ENCODE measurements at places on chromosomes 11 and 22. TPM values are rescaled to one million over a fixed set of nuclear protein-coding genes. Genes with fewer than 3 reads are reported as not detected.
A peak's percentile ranks its signal among the peaks of the same experiment; 100 is the strongest.

- H3K27ac ChIP-seq = no peak overlapping the region
- H3K36me3 ChIP-seq = peaks cover 5% of the 10 kb centered on the region
- no peak overlapping the region for H3K4me3 ChIP-seq
- no peak for DNase-seq
Measured at GRCh38 chr11:33062137-33062536, 22.8 kb downstream of the TCP11L1 start.

DNA sequence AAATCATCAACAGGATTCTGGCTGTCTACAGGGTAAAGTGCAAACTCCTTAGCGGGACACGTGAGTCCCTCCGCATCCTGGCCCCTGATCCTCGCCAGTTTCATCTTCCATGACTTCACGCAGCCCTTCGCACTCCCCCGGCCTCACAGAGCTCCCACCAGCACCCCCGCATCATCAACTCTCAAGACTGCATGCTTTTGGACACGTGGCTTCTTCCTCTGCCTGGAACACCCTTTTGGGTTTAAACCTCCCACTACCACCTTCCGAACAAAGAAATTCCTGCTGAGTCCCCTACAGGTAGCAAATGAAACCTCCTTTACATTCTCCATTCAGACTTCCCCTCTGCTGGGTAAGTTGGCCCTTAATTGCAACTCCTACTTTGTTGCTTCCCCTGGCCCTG is 12.6 kb upstream of the EIF3M start:
- H3K36me3 ChIP-seq = no peaks in the 10 kb centered on the region
- H3K27me3 ChIP-seq = no peaks in the 10 kb centered on the region
- no peaks in the 10 kb centered on the region for H3K4me1 ChIP-seq

GRCh38 chr11:13119941-13120520 is 110.9 kb downstream of the RASSF10 start:
- no peaks in the 10 kb centered on the region for H3K36me3 ChIP-seq
- H3K27ac ChIP-seq = no peak overlapping the region
- H3K4me3 ChIP-seq = no peak overlapping the region
- no peaks in the 10 kb centered on the region for H3K4me1 ChIP-seq
- DNase-seq = no peak
- H3K27me3 ChIP-seq = no peaks in the 10 kb centered on the region

- no peaks in the 10 kb centered on the region for H3K36me3 ChIP-seq
- no peaks in the 10 kb centered on the region for H3K4me1 ChIP-seq
- H3K27me3 ChIP-seq = no peaks in the 10 kb centered on the region
- DNase-seq = no peak
- H3K27ac ChIP-seq = no peak overlapping the region
- H3K4me3 ChIP-seq = no peak overlapping the region
Measured at GRCh38 chr11:109648804-109649203, 226.8 kb downstream of the C11orf87 start.

DNA sequence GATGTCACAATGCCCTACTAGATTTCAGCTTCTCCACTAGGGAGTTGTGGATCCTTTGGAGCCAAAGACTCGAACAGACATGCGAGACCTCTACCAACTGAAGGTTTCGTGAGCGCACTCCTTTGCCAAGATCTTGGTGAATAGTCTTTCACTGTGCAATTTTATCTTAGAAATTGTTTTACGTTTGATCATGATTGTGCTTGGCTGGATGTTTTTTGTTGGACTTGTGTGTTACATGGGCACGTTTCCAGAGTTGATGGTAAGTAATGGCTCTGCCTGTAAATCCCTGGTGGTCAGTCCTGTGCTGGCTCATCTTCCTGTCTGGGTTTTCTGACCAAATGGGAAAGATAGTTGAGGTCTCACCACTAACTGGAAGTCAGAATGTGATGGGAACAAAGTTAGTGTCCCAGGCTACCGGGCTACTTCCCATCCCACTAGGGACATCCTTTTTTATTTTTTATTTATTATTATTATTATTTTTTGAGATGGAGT is at the start of gene MISFA:
TSS of gene MISFA (plus strand) at position 51 of the 492 bp plus-strand sequence. CDS start at position 191, 140 bp downstream.
- no peaks in the 10 kb centered on the region for H3K4me1 ChIP-seq
- no peaks in the 10 kb centered on the region for H3K36me3 ChIP-seq
- H3K27ac ChIP-seq = no peak within 1 kb of the TSS
- DNase-seq = no peak
- no peaks in the 10 kb centered on the region for H3K27me3 ChIP-seq
- no peak within 1 kb of the TSS for H3K4me3 ChIP-seq

CABP4 gene
- 4.7 TPM for total RNA-seq

DNA sequence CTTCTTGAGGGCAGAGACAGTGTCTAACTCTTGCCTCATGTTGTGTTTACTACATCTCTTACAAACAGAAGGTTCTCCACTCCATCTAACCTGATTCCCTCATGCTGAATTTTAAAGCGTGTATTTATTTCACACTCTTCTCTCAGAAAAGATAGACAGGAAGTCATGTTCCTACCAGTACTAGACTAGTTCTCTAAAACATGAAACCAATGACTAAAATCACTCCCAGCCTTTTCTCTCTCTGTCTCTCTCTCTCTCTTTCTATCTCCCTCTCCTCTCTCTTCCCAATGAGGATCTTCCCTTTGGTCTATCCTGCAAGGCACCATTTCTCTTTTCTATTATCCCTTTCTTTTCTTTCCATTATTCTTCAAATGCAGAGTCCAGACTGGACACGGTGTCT is 391.9 kb upstream of the CADM1 start:
- H3K27me3 ChIP-seq = no peaks in the 10 kb centered on the region
- H3K4me3 ChIP-seq = no peak overlapping the region
- no peaks in the 10 kb centered on the region for H3K4me1 ChIP-seq
- no peak for DNase-seq
- H3K36me3 ChIP-seq = no peaks in the 10 kb centered on the region
- no peak overlapping the region for H3K27ac ChIP-seq

DNA sequence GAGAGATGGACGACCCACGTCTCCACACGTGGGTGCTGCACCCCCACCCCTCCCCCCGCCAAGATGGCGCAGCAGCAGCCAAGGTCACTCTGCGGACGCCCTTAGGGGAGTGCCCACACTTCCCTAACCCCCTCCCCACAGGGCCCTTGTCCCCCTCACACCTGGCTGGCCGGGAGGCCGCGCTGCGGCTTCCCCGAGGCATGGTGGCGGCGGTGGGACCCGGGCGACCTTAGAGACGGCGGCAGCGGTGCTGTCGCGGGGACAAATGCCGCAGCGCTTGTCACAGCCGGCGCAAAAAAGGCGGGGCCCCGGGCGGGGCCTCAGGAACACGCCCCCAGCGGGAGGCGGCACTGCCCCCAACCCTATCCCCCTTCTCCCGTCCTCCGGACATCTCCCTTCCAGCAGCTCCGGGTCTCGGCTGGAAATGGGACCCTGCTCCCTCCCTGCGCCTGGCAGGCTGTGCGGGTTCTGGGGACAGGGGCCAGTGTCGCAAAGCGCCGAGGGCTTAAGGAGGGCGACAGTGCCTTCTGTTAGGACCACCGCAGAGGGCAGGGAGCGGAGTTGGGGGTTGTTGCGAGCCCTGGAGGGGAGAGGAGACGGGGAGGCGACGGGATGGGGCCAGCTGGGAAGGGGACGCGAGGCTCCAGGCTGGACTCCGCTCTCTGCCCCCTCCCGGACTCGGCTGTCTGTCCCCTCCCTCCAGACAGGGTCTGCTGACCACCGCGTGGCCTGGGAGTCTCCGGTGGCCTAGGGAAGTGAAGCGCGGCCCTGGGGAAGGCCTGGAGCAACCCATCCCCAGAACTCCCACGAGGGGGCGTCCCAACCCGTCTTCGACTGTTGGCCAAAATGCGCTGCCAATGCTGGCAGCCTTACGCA is at the start of gene CHCHD10:
TSS of gene CHCHD10 (minus strand) at position 300 of the 876 bp plus-strand sequence. CDS start at position 202, 98 bp downstream.
- peak within 1 kb of the TSS; percentile 51 for H3K4me3 ChIP-seq
- H3K27ac ChIP-seq = peak within 1 kb of the TSS; percentile 54
- peaks cover 44% of the 10 kb centered on the region for H3K4me1 ChIP-seq
- DNase-seq = peak; percentile 96

- peaks cover 32% of the 10 kb centered on the region for H3K4me1 ChIP-seq
- no peaks in the 10 kb centered on the region for H3K27me3 ChIP-seq
- H3K4me3 ChIP-seq = peak overlapping the region; percentile 86
- no peak for DNase-seq
- H3K36me3 ChIP-seq = no peaks in the 10 kb centered on the region
Measured at GRCh38 chr11:11843211-11843621, 1.4 kb downstream of the USP47 start.

- no peaks in the 10 kb centered on the region for H3K27me3 ChIP-seq
- H3K4me1 ChIP-seq = no peaks in the 10 kb centered on the region
- H3K36me3 ChIP-seq = no peaks in the 10 kb centered on the region
- H3K27ac ChIP-seq = no peak overlapping the region
- no peak for DNase-seq
- no peak overlapping the region for H3K4me3 ChIP-seq
Measured at GRCh38 chr11:84905411-84905810, 721.7 kb downstream of the DLG2 start.

- no peaks in the 10 kb centered on the region for H3K4me1 ChIP-seq
- H3K36me3 ChIP-seq = no peaks in the 10 kb centered on the region
- H3K27ac ChIP-seq = no peak overlapping the region
- H3K4me3 ChIP-seq = no peak overlapping the region
- no peak for DNase-seq
- no peaks in the 10 kb centered on the region for H3K27me3 ChIP-seq
Measured at GRCh38 chr11:91717169-91717568, 507.4 kb upstream of the FAT3 start.

DNA sequence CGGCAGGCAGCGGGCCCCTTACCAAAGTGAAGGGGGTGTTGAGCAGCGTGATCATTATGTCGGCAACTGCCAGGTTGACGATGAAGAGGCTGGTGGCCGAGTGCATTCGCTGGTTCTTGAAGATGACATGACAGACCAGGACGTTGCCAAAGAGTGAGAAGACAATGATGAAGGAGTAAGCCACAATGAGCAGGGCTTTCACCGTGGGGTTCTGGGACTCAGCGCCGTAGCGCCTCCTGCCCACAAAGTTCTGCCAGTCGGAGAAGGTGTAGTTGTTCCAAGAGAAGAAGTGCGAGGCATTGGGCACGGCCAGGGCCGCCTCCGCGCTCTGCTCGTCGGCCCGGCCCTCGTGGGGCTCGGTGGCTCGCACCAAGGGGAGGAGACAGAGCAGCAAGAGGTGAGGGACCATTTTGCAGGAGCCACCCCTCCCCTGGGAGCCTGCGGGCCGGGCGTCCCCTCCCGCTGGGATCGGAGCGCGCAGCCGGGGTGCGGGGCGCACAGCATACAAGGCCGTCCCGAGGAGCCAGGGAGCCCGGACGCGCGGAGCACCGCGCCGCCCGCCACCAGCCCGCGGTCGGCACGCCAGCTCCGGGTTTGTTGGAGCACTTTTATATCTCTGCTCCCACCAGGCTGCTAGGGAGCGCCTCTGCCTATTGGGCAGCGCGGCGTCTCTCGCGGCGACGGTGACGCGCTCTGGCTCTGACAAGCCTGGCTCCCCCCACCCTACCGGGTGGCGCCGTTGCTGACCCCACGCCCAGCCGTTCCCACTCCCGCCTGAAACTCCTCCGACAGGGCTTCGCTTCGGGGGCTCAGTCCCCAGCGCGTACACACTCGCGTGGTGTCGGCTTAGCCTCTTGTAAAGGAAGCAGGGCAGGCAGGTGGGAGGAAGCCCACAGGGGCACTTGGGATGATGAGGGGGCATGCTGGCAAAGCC is at the start of gene GPR83:
TSS of gene GPR83 (minus strand) at position 581 of the 934 bp plus-strand sequence. CDS start at position 409, 172 bp downstream.
- H3K4me3 ChIP-seq = peak within 1 kb of the TSS; percentile 17
- H3K27me3 ChIP-seq = peaks cover 15% of the 10 kb centered on the region
- DNase-seq = no peak
- no peaks in the 10 kb centered on the region for H3K36me3 ChIP-seq
- H3K4me1 ChIP-seq = peaks cover 5% of the 10 kb centered on the region
- H3K27ac ChIP-seq = no peak within 1 kb of the TSS

DNA sequence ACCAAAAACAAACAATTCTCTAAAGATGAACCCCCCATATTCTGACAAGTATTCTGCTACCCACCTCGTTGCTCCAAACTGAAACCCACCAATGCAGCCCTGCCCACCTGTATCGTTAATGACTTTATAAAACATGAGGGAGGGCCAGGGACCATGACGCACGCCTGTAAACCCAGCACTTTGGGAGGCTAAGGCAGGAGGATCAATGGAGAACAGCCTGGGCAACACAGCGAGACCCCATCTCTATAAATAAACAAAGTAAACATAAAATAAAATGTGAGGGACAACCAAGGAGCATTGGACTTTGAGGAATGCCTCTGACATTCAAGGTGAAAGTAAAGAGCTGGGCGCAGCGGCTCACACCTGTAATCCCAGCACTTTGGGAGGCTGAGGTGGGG is 39.8 kb upstream of the ATXN10 start:
- H3K4me3 ChIP-seq = no peak overlapping the region
- DNase-seq = no peak
- H3K4me1 ChIP-seq = no peaks in the 10 kb centered on the region
- no peak overlapping the region for H3K27ac ChIP-seq

DNA sequence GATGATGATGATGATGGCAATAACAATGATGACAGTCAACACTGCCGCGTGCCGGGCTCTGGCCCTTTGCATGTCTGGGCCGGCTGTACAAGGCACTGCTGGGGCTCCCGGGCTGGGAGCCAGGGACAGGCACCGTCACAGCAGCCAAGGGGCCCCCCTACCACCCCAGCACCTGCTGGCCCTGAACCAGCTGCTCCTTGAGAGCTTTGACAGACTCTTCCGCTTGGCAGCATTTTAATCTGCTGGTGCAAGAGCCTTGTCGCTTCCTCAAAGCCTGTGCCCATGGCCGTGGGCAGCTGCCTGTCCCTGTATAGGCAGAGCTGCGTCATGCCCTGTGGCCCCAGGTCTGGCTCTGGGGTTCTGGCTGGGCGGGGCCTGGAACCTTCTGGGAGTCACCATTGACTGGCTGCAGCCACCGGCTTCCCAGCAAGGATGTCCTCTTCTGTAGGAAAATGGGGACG is 12.9 kb upstream of the MUC6 start:
- no peaks in the 10 kb centered on the region for H3K27me3 ChIP-seq
- no peaks in the 10 kb centered on the region for H3K36me3 ChIP-seq
- no peak overlapping the region for H3K4me3 ChIP-seq
- H3K4me1 ChIP-seq = peaks cover 3% of the 10 kb centered on the region
- no peak overlapping the region for H3K27ac ChIP-seq

B3GAT1 gene
- 2.7 TPM for total RNA-seq

- DNase-seq = no peak
- H3K27me3 ChIP-seq = no peaks in the 10 kb centered on the region
- no peak overlapping the region for H3K4me3 ChIP-seq
- no peaks in the 10 kb centered on the region for H3K4me1 ChIP-seq
- H3K27ac ChIP-seq = peak overlapping the region; percentile 60
- no peaks in the 10 kb centered on the region for H3K36me3 ChIP-seq
Measured at GRCh38 chr11:125388611-125389010, 107.5 kb downstream of the FEZ1 start.

AQP11 gene
- total RNA-seq = not detected

SLC25A45 gene
- total RNA-seq = 40.8 TPM

GRCh38 chr11:80086496-80087055 is 645.7 kb upstream of the TENM4 start:
- DNase-seq = no peak
- H3K27me3 ChIP-seq = no peaks in the 10 kb centered on the region
- no peak overlapping the region for H3K27ac ChIP-seq
- no peak overlapping the region for H3K4me3 ChIP-seq

C11orf86 gene
- total RNA-seq = not detected

GLYAT gene
- not detected for total RNA-seq

NUMA1 gene
- 419 TPM for total RNA-seq
